ENCODE measurements at places on chromosomes 16 and 17. TPM values are rescaled to one million over a fixed set of nuclear protein-coding genes. Genes with fewer than 3 reads are reported as not detected.

- DNase-seq: no peak
Measured at GRCh38 chr17:48582750-48583069, 4.6 kb upstream of the HOXB4 start.

GRCh38 chr16:80200079-80200478 lies 340.7 kb upstream of the DYNLRB2 start:
- DNase-seq: no peak

DNA sequence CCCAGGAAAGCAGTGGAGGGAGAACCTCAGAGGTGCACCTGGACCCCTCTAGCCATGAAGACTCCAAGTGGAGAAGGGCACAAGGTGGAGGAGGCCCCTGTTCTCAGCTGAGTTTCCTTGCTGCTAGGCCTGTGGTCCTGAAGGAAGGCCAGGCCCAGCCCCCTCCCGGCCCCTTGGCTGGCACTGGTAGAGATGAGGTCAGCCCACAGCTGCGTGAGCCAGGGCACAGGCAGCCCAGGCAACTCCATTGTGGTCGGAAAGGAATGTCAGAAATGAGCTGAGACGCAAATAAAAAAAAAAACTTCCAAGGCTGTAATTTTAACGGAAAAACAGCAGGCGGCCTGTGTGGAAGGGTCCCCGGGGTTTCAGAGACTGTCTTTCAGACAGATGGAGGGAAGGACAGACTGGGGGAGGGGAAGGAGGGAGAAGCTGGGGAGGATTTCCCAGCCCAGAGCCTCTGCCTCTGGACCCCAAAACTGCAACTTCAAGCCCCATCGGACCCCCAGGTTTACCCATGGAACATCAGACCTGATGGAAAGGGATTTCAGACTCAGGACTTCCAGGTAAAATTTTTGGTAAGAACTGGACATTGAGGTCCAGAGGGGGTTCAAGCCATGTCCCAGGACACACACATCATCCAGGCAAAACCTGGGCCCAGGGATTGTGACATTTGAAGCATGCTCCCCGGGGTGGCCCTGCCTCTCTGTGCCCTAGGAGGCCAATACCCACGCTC lies 25.6 kb upstream of the MRPS23 start:
- peak; percentile 93 for DNase-seq

- DNase-seq: no peak
Measured at GRCh38 chr16:49282690-49283375, 1.2 kb upstream of the CBLN1 start.

DNA sequence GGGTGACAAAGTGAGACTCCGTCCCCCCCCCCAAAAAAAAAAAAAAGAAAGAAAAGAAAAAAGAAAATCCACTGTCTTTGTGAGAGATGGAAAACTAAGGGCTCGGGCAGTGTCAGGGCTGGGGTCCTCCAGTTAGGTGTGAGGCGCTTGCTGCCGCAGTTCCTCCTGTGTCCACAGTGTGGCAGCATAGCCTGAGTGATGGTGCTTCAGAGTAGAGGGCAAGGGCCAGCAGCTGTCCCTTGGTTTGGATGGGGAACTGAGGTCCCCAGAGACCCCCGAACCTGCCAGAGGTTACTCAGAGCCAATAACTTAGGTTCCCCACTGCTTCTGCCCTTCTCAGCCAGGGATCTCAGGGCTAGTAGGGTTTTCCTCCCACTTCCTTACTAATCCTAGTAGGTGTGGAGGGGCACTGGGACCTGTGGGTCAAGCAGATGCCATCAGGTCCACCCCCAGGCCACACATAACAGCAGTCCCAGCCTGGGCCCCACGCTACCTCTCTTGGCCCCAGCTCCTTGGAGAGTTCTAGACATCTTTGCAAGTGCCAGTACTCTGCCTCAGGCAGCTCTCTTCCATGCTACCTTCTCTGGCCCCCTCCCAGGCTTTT lies 7.9 kb upstream of the LLGL1 start:
- DNase-seq: no peak

DNA sequence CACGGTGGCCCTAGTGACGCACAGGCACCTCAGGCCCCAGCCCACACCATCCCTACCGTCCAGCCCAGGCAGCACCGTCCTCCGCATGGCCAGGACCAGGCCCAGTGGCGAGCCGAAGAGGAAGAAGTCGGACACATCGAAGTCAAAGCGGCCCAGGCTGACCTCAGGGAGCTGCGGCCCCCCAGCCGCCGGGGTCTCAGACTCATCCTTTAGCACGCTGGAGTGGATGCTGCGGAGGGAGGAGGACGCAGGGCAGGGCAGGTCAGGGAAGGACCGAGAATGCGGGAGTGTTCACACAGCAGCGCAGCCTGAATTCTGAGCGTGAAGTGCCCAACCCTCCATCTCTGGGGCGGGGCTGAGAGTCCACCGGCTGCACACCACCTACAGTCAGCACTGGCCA lies 30.1 kb downstream of the PIMREG start:
- no peak for DNase-seq

- no peak for DNase-seq
Measured at GRCh38 chr17:13462146-13462545, 139.6 kb downstream of the HS3ST3A1 start.

DNA sequence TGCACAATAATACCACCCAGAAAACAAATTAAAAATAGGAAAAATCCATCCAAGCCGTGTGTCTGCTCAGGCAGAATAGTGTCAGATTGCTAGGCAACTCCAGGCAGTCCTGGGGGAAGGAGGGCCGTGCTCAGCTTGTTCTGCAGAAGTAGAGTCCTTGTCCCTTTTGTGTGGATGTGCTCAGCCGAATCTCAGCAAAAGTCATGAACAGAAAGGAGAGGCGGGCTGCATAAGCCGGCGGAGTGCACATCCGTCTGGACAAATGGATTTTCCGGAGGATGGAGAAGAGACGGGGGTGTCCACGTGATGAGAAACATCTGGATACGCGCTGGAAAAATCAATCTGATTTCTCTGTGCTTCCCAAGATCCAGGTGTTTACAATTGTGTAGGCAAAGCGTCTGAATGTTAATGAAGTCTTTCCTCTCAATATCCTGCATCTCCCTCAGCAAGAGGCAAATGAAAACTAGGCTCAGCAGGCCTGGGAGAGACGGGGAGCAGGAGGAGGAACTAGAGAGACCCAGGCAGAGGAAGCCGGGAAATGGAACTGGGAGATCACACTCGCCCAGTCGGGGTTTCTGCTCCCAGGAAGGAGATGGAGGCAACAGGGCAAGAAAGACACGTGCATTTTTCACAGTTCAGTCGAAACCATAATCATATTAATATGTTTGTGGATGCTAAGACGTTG lies 7.7 kb upstream of the RBFOX3 start:
- no peak for DNase-seq

DNA sequence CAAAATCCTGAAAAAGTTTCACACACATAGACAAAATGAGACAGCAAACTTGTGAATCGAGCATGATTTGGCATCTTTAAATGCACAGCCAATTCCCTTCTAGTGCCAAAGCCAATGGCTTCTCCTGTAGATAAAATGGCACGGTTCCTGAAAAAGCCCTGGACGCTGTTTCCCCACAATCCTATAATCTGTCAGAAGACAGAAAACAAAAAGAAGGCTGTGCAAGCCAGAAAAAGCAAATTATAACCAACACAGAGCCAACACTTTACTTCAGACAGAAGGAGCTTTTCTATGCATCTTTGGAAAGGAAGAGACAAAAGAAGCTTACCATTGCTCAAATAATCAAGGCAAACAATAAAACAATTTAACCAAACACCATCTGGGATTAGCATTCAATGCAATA lies 23.8 kb downstream of the FAM222B start:
- DNase-seq: no peak

DNA sequence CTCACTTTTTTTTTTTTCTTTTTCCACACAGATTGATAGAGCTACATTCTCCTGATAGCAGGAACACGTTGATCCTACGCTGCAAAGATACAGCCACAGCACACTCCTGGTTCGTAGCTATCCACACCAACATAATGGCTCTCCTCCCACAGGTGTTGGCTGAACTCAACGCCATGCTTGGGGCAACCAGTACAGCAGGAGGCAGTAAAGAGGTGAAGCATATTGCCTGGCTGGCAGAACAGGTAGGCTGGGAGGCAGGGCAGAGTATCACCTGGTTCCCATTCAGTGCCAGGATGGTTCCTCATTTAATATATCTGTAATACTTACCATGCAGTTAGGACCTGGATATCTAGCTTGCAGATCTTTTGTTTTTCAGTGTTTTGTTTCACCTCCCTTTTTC lies 51.1 kb upstream of the VPS4A start:
- no peak for DNase-seq

DNA sequence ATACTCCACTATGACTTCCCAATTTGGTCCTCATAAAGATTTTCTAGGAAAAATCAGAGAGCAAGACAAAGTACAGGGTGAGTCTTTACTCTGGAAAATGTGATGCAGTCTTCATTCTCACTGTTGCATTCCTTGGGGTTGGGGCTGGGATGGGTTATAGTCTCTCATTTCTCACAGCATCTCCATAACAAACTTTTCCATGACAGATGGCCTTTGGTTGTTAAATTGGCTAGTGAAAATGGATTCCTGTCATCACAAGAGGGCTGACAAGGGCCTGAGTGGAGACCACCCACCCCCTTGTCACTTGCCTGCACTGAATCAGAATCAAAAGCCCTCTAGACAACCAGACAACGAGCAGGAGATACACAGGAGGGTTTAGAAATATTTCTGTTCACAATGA lies 174.6 kb downstream of the AATF start:
- no peak for DNase-seq

DNA sequence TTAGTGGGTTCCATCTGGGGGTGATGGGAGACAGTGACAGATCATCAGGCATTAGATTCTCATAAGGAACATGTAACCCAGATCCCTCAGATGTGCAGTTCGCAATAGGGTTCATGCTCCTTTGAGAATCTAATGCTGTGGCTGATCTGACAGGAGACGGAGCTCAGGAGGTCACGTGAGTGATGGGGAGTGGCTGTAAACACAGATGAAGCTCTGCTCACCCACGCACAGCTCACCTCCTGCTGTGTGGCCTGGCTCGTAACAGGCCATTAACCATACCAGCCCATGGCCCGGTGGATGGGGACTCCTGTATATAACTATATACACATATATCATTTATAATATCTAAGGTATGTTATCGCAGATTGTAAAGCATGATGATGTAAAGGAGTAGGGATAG lies 214.2 kb downstream of the MAF start:
- DNase-seq: no peak

- DNase-seq: no peak
Measured at GRCh38 chr16:71357681-71358080, 842 bp upstream of the CALB2 start.

DNA sequence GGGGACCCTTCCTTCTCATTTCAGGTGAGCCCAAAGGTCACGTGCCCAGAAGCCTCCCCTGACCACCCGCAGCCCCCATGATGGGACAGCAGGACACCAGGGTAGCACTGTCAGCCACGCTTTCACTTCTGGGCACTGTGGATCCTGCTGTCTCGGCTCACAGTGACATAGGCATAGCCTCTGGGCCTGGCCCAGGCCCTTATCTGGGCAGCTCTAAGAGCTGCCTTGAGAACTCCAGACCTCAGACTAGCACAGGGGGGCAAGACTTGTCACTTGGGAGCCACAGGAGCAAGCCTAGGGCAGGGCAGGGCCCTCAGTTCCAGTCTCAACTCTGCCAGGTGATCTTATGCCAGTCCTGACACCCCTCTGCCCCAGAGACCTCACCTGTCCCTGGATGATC lies 4.7 kb downstream of the NATD1 start:
- no peak for DNase-seq

DNA sequence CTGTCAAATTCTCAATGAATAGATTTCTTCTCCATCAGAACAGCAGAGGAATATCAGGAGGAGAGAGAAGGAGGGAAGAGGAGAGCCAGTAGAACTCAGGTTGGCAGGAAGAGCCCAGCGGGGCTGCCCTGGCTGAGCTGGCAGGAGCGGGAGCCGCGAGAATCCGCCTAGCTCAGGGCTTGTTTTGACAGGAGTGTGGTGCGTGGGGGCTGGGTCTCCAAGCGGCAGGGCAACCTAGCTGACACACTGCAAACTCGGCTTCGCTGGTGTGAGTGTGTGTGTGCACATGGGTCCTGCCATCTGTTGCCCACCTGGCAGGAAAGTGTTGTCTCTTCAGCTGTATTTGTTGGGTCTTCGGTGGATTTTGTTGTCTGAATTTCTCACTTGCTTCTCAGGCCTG lies 27.9 kb upstream of the BCAR1 start:
- DNase-seq: no peak

GRCh38 chr17:82114447-82114846 lies 16.4 kb upstream of the FASN start:
- DNase-seq: no peak

- DNase-seq: no peak
Measured at GRCh38 chr16:46908540-46909372, 24.6 kb downstream of the GPT2 start.

GRCh38 chr16:10683170-10683569 lies 11.6 kb downstream of the TEKT5 start:
- no peak for DNase-seq

DNA sequence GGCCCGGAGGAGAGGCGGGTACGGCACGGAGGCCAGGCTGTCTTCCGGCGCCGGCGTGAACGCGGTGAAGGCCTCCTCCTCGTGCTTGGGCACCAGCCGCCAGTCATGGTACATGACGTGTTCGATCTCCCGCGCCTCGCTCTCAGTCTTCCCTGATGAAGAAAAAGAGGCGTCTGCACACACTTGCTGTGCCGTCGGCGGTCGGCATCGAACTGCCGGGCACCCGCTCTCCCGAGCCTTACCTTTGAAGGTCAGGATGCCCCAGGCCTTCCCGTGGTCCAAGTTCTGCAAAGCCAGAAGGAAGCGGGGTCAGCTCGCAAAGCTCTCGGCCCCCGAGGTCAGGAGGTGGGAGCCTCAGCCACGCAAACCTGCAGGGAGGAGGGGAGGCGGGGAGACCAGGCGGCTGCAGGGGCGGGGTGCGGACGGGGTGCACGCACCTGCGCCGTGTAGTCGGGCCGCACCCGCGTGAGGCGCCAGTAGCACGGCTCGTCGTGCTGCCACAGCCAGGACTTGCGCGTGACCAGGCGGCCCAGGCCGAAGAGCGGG lies at the start of gene EME2:
Gene EME2, plus strand, starts transcription at position 449 of the 546 bp plus-strand sequence. CDS start 418 bp downstream, outside the sequence.
- DNase-seq: no peak

DNA sequence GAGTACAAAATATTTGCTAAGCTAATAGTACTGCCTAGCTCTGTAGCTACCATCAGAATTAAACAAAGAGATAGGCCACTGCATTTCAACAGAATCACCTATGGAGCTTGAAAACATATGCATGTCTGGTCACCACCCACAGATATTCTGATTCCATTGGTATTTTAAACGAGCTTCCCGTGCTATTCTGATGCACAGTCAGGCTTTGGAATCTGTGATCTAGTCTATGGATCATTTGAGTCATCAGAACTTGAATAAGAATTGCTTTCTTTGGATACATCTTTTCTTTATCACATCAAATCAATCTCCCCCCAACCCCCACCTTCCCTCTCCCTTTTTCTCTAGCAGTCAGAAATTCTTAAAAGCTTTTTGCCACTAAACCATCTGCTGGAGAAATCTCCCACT lies 124.7 kb downstream of the NPIPB5 start:
- DNase-seq: no peak

The GFAP gene
- not detected for total RNA-seq

The ANKFN1 gene
- not detected for total RNA-seq

The SMIM5 gene
- 1.7 TPM for total RNA-seq

The SECTM1 gene
- total RNA-seq: 0.07 TPM

The CDH16 gene
- 0.33 TPM for total RNA-seq

The SLC22A31 gene
- 6.8 TPM for total RNA-seq

The SPATA22 gene
- total RNA-seq: not detected

The MT1M gene
- 1.9 TPM for total RNA-seq

The VPS25 gene
- total RNA-seq: 131 TPM

Data from kidney epithelial cell (primary cell).